ENCODE measurements at places on chromosomes 1 and 21.

- peak; percentile 37 for DNase-seq
Measured at GRCh38 chr1:29639741-29640427, 403.6 kb downstream of the PTPRU start.

GRCh38 chr1:56065729-56066128, 513.6 kb downstream of the PLPP3 start:
- DNase-seq, result no peak

- peak; percentile 21 for DNase-seq
Measured at GRCh38 chr1:7299994-7300393, 471.1 kb upstream of the VAMP3 start.

- no peak for DNase-seq
Measured at GRCh38 chr1:193625255-193625654, 438.8 kb upstream of the B3GALT2 start.

GRCh38 chr1:9139930-9140329, 11.0 kb upstream of the GPR157 start:
- no peak for DNase-seq

DNA sequence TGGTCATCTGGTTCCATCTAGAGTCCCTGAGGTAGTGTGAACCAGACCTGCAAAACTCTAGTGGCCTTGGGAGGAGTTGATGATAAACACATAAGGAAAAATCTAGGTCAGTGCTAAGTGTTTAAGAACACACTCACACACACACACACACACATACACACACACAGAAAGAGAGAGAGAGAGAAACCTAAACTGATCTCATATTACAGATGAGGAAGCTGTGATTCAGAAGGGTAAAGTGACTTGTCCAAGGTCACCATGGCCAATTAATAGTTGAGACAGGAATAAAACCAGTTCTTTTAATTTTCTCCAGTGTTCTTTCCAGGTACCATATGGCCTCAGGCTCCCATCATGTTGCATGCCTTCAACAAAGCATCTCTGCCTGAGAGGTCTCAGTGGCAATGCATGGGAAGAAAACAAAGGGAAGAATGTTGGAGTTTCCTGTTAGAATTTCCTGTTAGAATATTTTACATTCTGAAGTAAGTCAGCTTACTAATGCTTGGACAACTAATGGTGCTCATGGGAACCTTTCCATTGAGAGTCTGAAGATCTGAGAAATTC, 77.3 kb upstream of the TSPAN2 start:
- DNase-seq, result no peak

- DNase-seq, result no peak
Measured at GRCh38 chr1:230708631-230709580, 5.0 kb downstream of the AGT start.

GRCh38 chr21:40254540-40255465, 387.6 kb downstream of the PCP4 start:
- peak; percentile 58 for DNase-seq

DNA sequence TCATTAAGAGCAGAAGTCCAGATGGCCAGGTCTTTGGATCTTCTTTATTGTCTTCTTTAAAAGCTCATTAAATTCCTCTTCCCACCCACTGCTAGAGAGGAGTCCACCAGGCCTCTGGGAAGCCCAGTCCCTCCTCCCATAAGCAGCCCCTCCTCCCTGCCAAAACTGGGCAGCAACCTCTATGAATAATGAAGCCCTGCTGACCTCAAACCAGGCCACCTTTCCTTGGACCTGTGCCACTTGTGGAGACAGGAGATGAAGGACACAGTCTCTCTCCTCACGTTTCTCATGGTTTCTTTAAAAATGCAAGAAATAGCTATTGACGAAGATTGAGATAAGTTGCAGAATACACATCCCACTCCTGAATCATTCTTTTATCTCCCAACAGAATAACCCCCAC, 112.8 kb downstream of the EDEM3 start:
- DNase-seq, result no peak

Measured in RKO (cell line).